ENCODE measurements at places on chromosomes 11 and 22. TPM values are rescaled to one million over a fixed set of nuclear protein-coding genes. Genes with fewer than 3 reads are reported as not detected.

DNA sequence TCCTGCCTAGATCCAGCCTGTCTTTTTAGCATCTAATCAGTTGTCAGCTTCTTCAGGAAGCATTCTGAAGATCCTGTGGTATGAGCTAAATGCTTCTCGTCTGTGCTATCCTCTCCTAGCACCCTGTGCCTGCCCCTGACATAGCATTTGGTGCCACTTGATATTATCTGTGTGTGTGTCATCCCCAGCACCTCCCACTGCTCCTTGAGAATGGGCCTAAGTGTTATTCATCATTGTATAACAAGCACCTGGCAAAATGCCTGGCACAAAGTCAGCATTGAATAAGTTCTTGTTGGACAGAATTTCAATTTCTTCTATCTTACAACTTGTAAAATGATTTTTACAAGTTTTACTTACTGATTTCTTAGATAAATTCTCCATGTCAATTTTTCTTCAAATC, 28.1 kb upstream of the OLFML1 start:
- H3K4me1 ChIP-seq: no peaks in the 10 kb centered on the region
- no peak overlapping the region for H3K27ac ChIP-seq
- DNase-seq: no peak
- H3K27me3 ChIP-seq: no peaks in the 10 kb centered on the region
- H3K4me3 ChIP-seq: no peak overlapping the region
- no peaks in the 10 kb centered on the region for H3K36me3 ChIP-seq

DNA sequence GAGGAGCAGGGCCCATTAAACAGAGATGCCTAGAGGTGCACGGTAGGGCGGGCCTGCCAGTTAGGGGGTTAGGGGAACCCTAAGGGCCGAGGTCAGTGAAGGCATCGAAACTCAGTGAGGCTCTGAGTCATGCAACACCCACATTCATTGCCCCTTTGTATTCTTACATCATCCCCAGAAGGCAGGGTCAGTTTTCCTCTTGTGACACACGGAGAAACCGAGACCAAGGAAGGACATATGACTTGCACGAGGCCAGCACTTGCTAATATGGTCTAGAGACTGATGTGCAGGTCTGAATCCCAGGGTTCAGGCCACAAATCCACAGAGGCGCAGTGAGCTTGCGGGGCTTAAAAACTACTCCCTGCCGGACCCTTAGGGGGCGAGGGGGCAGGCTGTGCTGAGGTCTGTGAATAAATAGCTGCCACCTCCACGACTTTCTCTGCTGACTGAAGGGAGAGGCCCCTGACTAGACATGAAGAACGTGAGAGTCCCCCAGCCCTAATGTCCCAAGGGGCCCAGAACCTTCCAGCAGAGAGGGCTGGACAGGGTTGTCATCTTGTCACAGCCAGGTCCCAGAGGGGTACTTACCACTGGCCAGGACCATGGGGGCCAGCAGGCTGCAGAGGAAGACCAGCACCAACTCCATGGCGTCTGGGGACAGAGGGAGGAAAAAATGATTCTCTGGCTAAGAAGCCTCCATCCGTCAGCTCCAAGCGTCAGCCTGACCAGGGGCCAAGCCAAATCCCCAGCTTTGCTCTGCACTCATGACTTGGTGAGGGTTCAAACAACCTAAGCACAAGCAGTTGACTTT, 17.8 kb upstream of the FXYD2 start:
- no peaks in the 10 kb centered on the region for H3K36me3 ChIP-seq
- no peak overlapping the region for H3K4me3 ChIP-seq
- H3K27me3 ChIP-seq: no peaks in the 10 kb centered on the region
- no peaks in the 10 kb centered on the region for H3K4me1 ChIP-seq
- DNase-seq: no peak

GRCh38 chr22:39129081-39129480, 23.4 kb downstream of the CBX7 start:
- H3K4me3 ChIP-seq: no peak overlapping the region
- no peak for DNase-seq
- no peaks in the 10 kb centered on the region for H3K36me3 ChIP-seq
- H3K27me3 ChIP-seq: no peaks in the 10 kb centered on the region
- no peak overlapping the region for H3K27ac ChIP-seq
- H3K4me1 ChIP-seq: peaks cover 17% of the 10 kb centered on the region

- no peak for DNase-seq
- H3K36me3 ChIP-seq: no peaks in the 10 kb centered on the region
- no peak overlapping the region for H3K27ac ChIP-seq
- H3K4me3 ChIP-seq: no peak overlapping the region
These were observed 40.5 kb upstream of the DDI1 start for GRCh38 chr11:103995896-103996295.

DNA sequence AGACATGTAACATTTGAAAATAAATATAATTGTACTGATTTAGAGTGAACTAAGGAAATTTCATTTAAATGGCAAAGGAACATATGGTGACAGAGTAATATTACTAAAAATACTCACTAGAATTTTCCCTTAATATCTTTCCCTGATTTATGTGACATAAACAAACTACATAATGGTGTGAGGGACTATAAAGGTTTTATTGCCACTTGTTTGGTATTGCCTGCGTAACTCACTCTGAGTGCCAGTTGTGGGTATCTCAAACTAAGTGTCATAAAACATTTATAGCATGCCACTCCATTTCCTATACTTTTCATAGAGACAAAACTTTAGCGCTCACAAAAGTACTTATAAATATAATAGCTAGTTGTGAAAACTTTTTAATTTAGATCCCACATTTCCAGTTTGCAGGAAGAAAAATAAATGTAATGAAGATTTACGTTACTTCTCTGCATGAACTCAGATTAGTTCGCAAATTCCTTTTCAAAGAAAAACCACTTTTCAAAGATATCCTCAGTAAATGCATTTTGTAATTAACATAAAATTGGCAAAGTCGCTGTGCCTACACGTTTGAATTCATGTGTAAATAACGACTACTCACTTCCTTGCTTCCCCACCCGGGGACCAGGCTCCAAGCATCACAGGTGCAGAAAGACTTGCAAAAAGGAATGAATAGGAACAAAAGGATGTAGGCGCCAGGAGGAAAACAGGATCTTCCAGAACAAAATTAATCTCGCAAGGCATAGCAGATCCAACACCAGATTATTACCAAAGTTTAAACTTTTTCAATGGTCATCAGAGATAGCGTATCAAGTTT, 1.6 kb upstream of the QSER1 start:
- peak; percentile 81 for DNase-seq
- H3K4me1 ChIP-seq: peaks cover 26% of the 10 kb centered on the region
- peak overlapping the region; percentile 51 for H3K4me3 ChIP-seq
- H3K27ac ChIP-seq: peak overlapping the region; percentile 97

DNA sequence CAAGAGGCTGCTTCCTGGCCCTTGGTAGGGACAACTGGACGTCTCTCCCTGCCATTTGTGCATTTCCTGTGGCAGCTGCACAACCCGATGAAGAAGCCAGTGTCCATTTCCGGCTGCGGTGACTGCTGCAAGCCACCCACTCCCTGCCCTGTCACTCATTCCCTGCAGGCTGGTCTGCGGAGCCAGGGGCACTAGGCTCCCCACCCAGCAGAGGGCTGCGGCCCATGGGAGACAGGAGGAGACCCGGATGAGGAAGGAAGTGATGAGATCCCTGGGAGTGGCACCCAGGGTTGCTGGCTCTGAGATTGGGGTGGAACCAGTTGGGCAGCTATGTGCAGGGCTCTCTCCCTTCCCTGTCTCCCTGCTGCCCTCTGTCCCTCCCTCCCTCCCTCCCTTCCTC, 10.0 kb upstream of the MYRF start:
- no peak overlapping the region for H3K4me3 ChIP-seq
- no peaks in the 10 kb centered on the region for H3K27me3 ChIP-seq
- H3K4me1 ChIP-seq: no peaks in the 10 kb centered on the region
- DNase-seq: no peak

DNA sequence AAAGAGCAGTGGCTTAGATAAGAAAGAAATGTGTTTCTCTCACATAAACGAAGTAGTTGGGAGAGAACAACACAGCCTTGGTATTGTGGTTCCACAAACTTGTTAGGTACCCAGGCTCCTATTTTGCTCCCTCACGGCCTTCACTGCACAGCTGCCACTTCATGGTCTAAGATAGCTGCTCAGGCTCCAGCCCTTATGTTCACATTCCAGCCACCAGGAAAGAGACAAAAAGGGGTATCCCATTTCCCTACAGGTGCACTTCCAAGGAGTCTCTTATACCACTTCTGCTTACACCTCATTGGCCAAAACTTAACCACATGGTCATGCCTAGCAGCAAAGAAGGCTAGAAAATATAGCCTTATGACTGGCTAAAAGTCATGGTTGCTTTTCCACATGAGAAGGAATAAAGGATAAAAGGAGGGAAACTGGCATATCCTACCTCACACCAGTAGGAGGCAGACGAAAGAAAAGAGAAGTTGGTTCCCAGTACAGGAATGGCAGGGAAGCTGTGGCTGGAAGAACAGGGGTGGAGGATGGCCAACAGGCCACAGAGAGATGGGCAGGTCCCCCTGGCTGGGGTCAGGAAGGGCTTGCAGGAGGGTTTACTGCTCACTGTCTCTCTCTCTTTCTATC, 5.4 kb upstream of the HDHD5 start:
- peaks cover 7% of the 10 kb centered on the region for H3K27me3 ChIP-seq
- peak; percentile 76 for DNase-seq
- no peak overlapping the region for H3K27ac ChIP-seq
- peaks cover 5% of the 10 kb centered on the region for H3K4me1 ChIP-seq

KRTAP5-10 gene
- total RNA-seq: not detected
